Caki2 (cell line): ENCODE measurements at places on chromosomes 2 and 18.

DNA sequence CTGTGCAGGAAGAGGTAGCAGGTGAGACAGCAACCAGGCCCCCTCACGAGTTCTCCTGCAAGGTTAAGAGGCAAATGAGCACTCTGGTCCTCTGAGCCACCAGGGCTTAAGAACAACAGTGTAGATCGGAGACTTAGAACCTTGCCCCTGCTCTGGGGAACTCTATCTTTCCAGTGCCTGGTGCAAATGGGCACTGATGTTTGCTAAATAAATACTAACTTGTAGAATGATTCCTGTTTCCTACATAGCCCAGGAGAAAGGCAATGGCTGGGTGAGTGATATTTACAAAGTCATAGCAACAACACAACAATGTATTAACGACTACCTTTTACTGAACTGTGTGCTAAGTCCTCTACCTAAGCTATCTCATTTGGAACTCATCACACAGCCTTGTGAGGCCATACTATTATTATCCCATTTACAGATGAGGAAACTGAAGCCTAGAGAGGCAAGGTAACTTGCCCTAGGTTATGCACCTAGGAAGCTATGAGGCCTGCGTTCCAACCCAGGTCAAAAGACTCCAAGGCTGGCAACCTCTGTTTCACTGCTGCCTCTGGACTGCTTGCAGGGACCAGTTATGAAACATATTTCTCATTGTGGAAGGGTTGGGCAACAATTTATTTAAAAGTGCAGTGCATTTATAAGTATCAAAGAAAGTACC, 4.3 kb downstream of the ATP8B1 start:
- DNase-seq = no peak

- no peak for DNase-seq
Measured at GRCh38 chr18:1968801-1969498, 602.4 kb downstream of the METTL4 start.

- peak; percentile 85 for DNase-seq
Measured at GRCh38 chr18:10524507-10525370, 1.1 kb upstream of the NAPG start.

- no peak for DNase-seq
Measured at GRCh38 chr2:71417300-71418202, 35.8 kb upstream of the DYSF start.

- DNase-seq = no peak
Measured at GRCh38 chr2:68791914-68792313, 57.3 kb downstream of the ARHGAP25 start.

DNA sequence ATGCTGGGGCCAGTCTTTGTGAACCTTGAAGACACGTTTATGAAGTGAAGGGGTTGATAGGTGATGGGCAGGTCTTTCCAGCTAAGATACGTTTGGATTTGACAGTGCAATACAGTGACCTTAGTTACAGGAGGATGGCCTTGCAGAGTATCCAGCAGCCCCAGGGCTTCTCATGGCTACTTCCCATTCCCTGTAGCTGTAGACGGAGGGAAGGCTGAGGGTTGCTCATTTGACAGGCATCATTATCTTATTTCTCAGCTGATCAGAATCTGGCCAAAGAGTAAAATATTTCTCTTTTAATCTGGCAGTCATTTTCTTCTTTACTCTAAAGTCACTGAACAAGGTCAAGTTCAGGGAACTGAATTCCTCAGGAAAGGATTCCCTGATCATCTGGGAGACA, 85.1 kb upstream of the RMDN2 start:
- no peak for DNase-seq

DNA sequence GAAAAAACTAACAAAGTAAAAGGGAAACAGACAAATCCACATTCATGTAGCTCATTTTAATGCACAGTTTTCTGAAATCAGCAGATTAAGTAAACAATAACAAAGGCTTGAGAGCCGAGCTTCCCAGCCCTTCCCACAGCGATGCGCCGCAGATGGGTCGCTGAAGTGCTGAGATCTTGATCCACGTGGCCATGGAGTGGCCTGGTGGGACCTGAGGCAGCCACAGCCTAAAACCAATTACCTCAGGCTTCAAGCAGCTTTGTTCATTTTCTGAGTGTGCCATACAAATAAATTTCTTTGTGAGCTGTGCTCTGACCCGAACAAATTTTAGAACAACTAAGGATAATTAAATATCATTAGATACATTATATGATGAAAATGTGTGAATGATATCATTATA, 25.6 kb upstream of the CYRIA start:
- no peak for DNase-seq

DNA sequence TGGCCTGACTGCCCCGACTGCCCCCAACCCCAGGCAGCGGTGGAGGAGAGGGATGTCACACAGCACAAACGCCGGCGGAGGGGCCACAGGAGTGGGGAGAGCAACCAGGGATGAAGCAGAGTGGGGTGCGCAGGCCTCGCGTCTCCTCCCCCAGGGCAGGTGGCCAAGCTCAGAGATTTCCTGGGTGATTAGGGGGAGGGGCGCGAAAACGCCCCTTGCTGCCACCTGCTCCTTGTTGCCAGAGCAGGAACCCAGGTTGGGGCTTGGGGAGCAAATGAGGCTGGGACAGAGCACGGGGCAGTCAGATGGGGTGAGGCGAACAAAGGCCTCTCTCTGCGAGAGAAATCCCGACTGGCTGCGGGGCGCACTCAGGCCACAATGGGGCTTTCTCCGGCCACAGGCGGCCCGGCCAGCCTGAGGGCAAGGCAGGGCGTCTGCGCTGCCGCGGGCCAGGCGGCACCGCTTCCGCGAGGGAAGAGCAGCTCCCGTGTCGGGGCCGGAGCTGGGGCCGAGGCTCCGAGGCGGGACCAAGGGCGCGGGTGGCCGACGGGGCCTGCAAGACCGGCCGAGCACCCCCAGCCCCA, 11.5 kb downstream of the TEX44 start:
- no peak for DNase-seq

- no peak for DNase-seq
Measured at GRCh38 chr18:48048251-48048650, 117.8 kb upstream of the SMAD2 start.

- DNase-seq = no peak
Measured at GRCh38 chr2:199335502-199335901, 122.2 kb downstream of the SATB2 start.

DNA sequence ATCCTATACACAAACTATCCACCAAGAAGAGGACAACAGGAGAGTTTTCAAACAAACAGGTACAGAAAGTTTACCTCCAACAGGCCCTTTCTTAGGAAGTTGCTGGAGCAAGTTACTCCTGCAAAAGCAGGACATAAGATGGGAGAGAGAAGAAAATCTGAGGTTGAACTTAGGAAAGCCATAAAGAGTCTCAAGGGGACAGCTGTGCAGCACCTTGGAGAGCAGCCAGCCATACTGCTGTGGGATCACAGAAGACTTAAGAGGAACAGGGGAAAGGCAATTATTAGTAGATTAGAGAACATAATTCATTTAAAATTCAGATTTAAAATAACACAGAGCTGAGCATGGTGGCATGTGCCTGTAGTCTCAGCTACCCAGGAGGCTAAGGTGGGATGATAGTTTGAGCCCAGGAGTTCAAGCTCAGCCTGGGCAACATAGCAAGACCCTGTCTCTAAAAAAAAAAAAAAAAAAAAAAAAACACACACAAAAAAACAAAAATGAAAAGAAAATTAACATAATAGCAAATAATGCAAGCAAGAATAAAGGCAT, 148.1 kb upstream of the SIX3 start:
- peak; percentile 16 for DNase-seq

DNA sequence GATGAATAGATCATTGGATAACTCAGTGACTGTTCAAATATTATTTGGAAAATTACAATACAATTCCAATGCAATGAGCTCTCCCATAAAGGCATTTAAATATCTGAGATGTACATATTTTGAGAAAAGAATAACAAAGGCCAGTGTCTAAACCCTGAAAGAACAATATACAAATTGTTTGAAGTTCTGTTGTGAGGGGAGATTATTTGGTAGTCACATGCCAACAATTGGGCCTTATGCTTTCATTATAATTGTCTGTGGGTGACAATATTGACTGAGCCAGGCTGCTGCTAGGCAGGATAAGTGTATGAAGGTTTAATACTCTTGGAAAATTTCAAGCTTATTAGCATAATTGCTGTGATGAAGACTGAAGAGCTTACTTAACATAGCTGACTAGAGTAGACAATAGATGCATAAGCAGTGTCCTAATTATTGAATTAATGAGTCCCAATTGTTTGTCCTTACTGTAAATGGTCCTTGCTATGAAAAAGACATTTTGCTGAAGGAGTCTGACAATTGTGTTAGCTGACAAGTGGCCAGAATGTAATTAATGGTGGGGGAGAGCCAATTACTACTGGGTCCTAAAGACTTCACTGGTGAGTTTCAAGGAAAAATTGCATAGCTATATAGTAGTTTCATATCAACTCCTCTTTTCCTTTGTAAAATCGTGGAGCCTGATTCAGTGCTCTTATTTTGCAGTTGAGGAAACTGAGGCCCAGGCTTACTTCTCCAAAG, 5.0 kb upstream of the SMAD2 start:
- no peak for DNase-seq

GRCh38 chr18:64148988-64149387, at the start of gene LINC00305:
Gene LINC00305, minus strand, starts transcription at chr18:64149088.
- DNase-seq = no peak

- no peak for DNase-seq
Measured at GRCh38 chr18:60568220-60568619, 195.6 kb upstream of the MC4R start.

DNA sequence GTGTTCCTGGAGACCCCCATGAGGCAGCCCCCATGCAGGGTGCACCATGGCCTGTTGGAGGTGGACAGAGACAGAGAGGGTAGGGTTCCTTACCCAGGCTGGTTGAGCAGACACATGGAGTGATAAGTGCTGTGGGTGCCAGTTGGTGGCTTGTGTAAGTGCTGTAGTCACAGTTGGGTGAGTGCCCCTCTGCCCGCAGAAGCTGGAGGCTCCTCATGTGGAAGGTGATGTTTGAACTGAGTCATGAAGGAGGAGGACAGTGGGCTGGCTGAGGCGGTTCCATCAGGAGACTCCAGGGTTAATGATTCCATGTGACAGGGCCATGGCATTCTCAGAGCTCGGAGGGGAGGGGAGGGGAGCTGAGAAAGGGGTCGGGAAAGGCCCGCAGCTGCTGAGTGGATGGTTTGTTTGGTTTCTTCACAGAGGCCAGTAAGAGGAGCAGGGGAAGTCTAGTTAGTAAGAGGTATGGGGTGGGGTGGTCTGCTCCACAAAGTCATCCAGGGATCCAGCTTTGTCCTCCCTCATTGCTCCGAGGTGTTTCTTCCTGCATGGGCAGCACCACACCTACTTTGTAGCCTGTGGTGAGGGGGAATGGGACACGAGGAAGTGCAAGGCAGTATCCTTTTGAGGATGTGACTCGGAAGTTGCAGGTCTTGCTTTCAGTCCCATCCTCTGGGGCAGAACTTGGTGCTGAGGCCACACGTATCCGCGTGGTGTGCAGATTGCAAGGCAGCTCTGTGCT, 13.6 kb downstream of the IMPA2 start:
- peak; percentile 98 for DNase-seq

- DNase-seq = no peak
Measured at GRCh38 chr18:12839057-12839525, 44.9 kb downstream of the PTPN2 start.
